ENCODE measurements at places on chromosomes 7 and 10. TPM values are rescaled to one million over a fixed set of nuclear protein-coding genes. Genes with fewer than 3 reads are reported as not detected.
A peak's percentile ranks its signal among the peaks of the same experiment; 100 is the strongest.

DNA sequence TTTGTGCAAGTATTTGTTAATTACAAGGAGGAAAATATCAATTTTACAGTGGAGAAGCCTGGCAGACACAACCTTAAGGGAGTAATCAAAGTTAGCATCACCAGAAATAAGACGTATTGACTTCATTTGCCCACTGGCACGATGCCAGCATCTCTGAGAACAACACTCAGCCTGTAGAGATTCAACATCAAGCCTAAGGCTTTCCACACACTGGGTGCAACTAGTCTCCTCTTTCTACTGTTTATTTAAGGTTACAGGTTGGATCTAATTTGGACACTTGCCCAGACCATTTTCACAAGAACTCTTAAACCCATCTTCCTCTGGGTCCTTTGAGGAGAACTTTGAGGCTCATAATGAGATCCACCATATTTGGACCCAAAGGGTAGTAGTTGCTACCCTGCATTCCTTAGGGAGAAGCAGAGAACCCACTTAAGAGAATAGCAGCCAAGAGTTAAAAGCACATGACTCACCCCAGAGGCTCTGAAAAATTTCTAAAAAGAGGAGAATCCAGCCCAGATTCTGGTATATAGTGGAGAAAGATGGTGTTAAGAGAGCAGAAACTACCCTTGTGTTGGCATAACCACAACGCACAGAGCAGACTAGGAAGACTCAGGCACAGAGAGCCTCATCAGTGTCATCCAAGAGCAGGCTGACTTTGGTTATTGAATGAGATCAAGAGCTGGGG lies 97.3 kb downstream of the CCDC71L start:
- no peak for DNase-seq

GRCh38 chr10:29736366-29737073 lies 101.7 kb upstream of the SVIL start:
- peak; percentile 56 for DNase-seq

GRCh38 chr10:3631701-3632330 lies 153.2 kb downstream of the KLF6 start:
- DNase-seq, result no peak

DNA sequence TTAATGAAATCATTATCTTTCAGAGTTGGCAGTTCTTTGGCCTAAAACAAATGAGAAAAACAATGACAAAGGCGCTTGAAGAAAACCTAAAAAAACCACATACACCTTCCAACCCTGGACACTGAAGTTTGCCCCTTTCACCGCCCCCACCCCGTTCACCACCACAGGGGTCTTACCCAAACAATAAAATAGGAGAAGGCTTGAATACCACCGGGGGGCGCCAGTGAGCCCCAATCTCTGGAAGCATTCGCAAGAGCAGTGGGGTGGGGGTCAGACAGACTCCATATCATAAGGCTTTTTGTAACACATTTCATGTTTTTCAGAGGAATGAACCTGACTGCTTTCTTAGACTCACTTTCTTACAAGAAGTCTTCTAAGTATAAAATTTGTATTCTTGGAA lies 163.6 kb downstream of the PIP4K2A start:
- DNase-seq, result no peak

DNA sequence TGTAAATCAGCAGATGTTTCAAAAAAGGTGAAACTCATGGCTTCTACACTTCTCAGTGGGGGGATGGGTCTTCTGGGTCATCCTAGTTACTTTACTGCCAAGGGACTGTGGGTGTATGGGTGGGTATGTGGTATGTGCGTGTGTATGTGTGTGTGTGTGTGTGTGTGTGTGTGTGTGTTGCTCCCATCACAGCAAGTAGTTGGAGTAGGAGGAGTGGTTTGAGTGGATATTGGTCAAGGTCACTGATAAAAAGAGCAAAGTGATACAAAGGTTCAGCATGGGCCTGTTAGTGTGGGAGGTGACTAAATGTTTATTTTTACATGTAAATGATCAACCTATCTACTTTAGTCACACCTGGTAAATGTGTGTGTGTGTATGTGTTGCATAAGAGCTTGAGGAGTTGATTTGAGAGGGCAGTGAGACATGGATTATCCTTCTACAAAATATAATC lies 11.8 kb upstream of the COBL start:
- no peak for DNase-seq

- DNase-seq, result no peak
Measured at GRCh38 chr10:88490231-88490980, 92.7 kb downstream of the RNLS start.

DNA sequence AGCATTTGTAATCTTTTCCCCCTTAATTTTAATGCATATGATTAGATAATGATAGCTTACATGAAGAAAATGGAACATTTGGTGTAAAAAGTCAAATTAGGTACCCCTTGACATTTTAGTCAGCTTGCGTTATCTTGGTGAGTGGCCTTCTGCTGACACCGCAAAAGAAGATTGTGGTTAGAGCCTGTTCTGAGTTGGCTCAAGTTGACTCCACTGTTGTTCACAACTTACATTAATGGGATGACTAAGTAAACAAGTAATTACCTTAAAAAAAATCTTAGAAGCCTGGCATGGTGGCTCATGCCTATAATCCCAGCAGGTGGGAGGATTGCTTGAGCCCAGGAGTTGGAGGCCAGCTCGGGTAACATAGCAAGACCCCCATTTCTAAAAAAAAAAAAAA lies 24.2 kb downstream of the TRRAP start:
- no peak for DNase-seq

- no peak for DNase-seq
Measured at GRCh38 chr10:102744374-102745051, 765 bp downstream of the WBP1L start.

- no peak for DNase-seq
Measured at GRCh38 chr7:38198366-38198765, 20.3 kb downstream of the STARD3NL start.

GRCh38 chr7:35819310-35819709 lies 18.5 kb downstream of the SEPTIN7 start:
- no peak for DNase-seq

DNA sequence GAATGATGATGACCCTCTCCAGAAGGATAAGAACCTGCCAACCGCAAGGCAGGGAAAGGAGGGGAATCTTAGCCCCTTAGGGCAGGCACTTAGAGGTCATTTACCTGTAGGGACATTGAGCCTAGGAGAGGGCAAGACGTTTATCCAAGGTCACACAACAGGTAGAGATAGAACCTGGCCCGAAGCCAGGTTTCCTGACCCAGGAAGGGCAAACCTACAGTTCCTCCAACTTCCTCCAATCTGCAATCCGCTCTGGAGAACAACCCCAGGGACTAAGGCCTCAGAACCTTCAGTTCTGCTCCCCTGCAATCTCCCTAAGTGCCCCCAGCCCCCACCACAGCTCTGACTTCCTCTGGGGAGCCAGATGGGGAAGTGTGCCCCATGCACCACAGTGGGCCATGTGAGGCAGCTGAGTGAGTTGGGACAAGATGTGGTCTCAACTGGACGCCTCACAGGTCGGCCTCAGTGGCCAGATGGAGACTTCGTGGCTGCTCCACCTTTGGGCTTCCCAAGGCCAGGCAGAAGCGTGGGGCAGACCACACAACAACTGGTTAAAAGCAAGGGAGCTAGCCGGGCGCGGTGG lies 1.4 kb upstream of the PSAP start:
- DNase-seq, result no peak

DNA sequence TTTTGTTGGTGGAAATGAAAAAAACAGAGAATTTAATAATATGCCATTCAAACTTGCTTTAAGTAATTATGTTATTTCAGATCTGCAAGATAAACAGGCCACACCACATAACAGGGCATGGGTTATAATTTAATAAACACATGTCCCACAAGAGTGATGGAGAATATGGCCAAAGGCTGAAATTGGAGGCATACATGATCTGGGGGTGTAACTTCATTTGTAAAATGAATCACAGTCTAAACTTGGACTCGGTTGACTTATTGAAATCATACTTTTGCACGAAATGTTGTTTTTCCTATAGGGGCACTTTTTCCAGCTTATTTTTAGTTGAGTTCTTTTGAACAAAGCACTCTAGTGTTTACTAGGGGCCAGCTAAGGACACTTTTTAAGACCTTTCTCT lies 151.6 kb downstream of the TMEM26 start:
- no peak for DNase-seq

GRCh38 chr10:63252095-63252762 lies 119.1 kb downstream of the NRBF2 start:
- DNase-seq, result no peak

RNF133 gene
- total RNA-seq, result not detected

ASB10 gene
- not detected for total RNA-seq

GNGT1 gene
- not detected for total RNA-seq
